ENCODE measurements at places on chromosomes 16 and 17.
A peak's percentile ranks its signal among the peaks of the same experiment; 100 is the strongest.

GRCh38 chr16:53832896-53833544, 129.1 kb downstream of the FTO start:
- no peak for DNase-seq

DNA sequence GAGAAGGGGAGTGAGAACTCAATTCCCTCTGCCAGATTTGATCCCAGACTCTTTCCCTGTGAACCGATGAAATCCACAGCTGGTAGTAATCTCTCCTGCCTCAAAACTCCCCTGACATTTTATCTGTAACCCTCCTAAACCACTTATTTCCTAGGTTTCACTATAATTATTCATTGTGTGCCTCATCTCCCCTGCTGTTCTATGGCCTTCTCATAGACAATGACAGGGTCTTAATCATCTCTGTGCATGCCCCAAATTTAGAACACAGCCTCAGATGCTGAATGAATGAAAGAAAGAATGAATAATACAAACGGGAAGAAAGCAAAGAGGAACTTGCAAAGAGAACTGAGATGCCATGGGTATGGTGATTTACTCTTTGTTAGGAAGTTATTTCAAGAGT, 451.1 kb downstream of the HS3ST3B1 start:
- DNase-seq, result no peak

DNA sequence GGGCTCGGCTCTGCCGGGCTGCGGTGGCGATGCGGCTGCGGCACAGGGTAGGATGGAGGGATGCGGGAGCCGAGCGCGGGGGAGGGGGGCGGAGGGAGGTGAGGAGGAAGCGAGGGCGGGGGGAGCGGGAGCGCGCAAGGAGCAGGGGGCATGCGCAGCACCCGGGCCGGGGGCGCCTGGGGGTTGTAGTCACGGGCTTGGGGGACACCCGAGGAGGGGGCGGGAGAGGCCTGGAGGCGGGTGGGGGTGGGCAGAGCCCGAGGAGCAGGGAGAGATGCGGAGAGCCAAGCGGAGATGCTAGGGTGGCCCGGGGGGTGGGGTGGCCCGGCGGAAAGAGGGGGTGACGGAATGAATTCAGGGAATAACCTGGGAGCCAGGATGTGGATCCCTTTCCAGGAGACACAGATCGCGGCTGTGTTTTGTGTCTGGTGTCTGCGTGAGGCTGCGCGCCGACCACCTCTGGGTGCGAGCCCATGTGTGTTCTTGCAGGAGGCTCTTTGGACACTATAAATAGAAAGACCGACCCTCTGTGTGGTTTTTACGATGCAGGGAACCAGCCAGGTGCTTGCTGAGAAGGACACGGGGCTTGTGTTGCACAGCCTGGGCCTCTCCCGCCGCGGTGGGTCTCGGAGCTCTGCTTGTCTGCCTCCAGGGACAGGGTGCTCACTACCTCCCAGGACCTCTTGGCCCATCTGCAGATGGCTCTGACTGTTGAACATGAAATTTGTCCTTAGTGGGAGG, at the start of gene STX1B:
TSS of gene STX1B (minus strand) at position 54 of the 741 bp plus-strand sequence. CDS start 242 bp downstream, outside the sequence.
- no peak for DNase-seq

DNA sequence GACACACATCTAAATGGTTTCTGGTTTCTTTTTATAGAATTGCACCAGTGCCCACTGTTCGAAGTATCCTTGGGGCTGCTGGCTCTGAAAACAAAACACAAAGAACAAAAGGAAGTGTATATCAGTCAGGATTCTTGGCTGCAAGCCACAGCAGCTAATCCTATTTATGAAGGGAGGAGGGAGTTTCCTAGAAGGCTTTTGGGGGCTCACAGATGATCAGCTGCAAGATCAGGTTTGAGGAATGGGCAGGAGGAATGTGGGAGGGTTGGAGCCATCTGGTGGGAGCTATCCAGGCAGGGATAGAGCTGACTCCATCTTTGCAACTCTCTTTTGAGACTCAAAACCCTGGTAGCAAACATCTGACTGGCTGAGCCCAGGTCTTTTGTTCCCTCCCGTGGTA, 118.3 kb upstream of the EEF2KMT start:
- DNase-seq, result no peak

DNA sequence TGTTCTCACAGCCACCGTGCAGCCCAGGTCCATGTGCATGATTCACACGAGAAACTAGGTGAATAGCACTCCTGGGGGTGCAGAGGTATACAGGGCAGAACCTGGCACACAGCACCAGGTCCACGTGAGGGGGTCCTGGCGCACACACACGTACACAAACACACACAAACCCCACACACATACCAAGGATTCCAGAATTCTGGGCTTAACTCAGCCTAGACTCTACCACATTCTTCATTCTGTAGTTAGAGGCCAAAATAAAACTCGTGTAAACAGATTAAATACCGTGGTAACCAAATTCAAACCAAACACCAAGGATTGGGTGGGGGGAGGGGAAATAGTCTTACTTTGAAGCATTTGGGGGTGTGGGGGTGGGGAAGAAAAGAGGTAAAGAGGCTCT, 58.5 kb downstream of the XYLT1 start:
- DNase-seq, result no peak

DNA sequence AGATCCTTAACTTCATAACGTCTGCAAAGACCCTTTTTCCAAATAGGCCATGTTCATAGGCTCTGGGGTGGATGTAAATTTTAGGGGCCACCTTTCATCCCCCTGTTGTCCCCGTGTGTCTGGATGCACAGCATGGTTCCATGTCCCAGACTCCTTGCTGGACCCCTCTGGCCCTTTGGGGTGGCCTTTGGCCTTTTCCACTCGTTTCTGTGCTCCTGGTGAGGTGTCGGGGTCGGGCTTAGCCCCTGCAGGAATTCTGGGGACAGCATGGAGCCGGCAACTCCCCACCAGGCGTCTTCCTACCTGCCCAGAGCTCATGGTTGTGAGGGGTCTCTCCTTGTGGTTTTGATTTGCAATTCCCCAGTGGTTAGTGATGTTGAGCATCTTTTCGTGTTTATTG, 183.5 kb downstream of the SEC14L1 start:
- no peak for DNase-seq

GRCh38 chr17:48553826-48554225, 8.9 kb upstream of the HOXB2 start:
- DNase-seq, result no peak

DNA sequence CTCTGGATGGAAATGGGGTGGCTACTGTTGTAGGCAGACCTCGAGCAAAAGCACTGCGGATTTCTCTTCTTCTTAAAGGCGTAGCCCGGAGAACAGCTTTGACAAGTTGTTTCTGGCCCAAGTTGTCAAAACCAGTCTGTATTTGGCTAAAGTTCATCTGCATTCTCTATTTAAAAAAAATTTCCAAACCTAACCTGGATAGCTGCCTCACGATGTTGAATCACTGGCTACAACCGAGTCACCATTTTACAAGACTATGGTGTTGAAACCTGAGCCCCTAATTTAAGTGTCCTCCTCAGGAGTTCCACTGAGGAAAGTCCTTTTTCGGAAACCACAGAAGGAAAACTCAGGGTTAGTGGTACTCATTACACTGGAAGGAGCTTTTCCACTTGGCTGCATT, 1.5 kb downstream of the SLC16A6 start:
- no peak for DNase-seq

DNA sequence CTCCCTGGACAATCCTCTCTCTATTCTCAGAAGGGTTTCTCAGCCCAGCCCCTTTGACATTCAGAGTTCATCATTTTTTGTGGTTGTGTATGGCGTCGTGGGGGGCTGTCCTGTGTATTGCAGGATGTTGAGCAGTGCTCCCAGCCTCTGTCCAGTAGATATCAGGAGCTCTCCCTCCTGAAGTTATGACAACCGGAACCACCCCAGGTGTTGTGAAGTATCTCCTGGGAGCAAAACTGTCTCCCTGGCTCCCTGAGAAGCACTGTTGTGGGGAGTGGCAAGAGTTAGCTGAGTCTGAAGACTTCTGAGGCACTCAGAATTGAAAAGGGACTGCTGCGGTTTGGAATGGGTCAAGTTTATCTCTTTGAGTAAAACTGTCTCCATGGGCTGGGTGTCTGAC, 55.9 kb upstream of the MGAT5B start:
- no peak for DNase-seq

GRCh38 chr17:77456951-77457548, 316.3 kb downstream of the SEC14L1 start:
- DNase-seq, result no peak

DNA sequence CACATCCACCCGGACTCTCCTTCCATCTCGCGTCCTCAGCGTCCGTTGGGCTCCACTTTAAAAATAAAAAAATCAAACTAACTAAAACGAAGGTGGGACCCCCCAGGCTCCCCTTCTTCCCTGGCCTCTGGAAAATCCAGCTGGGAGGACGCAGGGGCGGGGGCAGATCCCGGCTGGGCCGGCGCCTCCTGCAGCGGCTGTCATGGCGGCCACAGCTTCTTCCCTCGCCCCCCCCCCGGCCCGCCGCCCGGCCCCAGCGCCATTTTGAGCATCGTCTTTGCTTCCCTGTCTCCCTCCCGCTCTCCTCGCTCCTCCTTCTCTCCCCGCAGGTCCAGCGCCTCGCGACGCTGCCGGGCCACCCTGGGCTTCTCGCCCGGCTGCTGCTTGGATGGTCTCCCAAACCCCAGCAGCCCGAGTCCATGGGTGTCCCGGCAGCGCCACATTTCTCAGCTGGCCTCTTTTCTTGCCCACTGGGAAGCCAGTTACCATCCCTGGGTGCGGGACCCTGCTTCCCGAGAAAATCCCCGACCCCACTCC, 3.3 kb downstream of the HOXB2 start:
- DNase-seq, result peak; percentile 44

- no peak for DNase-seq
Measured at GRCh38 chr16:83100679-83101078, 473.9 kb downstream of the CDH13 start.

GRCh38 chr16:50372611-50373344, 4.0 kb upstream of the BRD7 start:
- DNase-seq, result no peak

GRCh38 chr17:35051183-35051578, 12.3 kb downstream of the RFFL start:
- DNase-seq, result no peak

DNA sequence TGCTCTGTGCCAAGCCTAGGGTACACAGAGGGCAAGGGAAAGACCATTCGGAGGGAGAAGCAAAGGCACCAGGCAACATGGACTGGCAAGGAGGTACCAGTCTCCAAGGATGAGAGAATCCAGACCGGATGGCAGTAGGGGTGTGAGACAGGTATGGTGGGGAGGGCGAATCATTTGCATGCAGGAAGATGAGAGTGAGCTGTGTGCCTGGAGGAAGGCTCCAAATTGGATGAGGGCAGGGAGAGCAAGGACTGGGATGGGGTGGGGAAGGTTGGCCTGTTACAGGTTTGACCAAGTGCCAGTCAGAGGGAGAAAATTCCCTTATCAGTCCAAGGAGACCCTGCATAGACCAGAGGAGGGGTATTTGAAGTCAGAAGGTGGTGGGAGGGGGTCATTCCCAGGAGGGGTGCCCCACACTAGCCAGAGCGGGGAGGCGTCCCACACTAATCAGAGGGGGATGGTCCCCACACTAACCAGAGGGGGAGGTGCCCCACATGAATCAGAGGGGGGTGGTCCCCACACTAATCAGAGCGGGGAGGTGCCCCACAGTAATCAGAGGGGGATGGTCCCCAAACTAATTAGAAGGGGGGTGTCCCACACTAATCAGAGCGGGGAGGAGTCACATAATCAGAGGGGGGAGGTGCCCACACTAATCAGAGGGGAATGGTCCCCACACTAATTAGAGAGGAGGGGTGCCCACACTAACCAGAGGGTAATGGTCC, 737 bp downstream of the CANT1 start:
- no peak for DNase-seq

DNA sequence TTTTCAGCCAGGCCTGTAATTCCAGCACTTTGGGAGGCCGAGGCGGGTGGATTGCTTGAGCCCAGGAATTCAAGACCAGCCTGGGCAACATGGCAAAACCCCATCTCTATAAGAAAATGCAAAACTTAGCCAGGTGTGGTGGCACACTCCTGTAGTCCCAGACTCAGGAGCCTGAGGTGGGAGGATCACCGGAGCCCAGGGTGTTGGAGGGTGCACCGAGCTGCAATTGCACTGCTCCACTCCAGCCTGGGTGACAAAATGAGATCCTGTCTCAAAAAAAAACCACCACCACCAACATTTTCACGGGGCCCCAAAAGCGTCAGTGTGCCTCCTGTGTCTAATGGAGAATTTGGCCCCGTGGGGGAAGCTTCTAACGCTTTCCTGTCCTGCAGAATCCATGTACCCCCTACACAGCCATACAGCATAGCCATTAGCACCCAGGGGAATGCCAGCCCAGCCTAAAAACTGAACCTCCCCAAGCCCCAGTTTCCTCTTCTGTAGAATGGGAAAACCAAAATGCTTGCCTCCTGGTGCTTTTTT, 22.2 kb upstream of the MAP3K14 start:
- DNase-seq, result no peak

DNA sequence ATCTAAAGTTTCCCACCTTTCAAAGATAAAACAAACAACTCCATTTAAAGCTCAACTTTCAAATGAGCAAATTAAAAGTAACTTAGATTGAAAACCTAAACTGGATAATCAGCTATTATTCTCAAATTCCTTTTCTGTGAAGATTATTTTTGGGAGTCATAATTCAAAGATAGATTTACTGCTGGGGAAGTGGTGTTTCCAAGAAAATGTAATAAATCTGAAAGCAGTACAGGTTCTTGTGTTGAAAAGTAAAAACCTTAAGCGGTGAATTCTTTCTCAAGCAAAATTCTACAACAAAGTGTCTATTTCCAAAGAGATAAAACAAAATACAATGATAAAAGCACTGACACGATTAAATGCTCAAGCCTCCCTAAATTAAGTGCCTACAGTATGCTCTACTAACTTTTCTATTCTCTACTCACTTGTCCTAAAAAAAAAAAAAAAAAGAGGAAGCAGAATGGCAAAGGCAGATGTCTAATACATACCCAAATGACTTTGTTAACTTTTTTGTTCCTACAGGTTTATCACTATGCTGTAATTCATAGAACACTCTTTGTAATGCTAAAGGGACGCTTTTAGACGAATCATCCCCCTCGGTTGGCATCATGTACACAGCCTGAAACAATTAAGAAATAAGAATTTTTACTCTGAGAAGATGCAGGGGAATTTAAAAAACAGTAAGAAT, 34.5 kb downstream of the LITAFD start:
- no peak for DNase-seq

DNA sequence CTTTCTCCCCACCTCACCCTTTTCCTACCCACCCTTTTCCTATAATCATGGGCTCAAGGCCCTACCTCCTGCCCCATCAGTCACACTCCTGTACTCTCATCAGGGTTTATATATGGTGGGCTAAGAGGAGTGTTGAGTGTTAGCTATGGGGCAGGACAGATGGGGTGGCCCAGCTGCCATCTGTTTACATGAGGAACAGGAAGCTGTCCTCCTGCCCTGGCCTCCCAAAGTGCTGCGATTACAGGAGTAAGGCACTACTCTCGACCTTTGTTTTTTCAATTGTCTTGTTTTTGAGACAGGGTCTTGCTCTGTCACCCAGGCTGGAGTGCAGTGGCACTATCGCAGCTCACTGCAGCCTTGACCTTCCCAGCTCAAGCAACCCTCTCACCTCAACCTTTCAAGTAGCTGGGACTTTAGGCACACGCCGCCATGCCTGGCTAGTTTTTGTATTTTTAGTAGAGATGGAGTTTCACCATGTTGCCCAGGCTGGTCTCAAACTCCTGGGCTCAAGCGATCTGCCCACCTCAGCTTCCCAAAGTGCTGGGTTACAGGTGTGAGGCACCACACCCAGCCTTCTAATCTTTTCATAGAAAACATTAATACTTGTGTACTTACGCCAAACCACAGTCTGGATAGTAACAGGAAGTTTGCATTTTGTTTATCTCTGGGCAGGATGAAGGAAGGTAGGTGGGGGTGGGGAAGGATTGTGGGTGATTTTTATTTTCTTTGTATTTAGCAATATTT, 1.6 kb downstream of the TRADD start:
- DNase-seq, result no peak
